ENCODE measurements at places on chromosomes 2 and 18.

DNA sequence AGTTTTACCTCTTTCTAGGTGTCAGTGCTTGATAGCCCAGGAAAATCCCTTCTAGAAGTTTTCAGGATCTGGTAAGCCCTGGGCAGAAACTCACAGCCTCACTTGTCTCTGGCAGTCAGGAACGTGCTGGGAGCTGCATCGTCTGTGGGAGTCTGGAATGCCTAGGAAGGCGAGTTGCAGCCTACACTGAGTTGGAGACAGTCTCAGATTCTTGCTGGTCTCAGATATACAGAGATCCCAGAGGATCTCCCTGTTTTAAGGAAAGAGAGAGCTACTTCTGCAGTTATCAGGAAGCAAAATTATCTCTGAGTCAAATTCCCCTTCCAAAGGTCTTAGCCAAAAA lies 104.4 kb upstream of the CDC42EP3 start:
- DNase-seq = no peak

- DNase-seq = no peak
Observed at GRCh38 chr2:61266632-61267505, 104.9 kb downstream of the C2orf74 start.

DNA sequence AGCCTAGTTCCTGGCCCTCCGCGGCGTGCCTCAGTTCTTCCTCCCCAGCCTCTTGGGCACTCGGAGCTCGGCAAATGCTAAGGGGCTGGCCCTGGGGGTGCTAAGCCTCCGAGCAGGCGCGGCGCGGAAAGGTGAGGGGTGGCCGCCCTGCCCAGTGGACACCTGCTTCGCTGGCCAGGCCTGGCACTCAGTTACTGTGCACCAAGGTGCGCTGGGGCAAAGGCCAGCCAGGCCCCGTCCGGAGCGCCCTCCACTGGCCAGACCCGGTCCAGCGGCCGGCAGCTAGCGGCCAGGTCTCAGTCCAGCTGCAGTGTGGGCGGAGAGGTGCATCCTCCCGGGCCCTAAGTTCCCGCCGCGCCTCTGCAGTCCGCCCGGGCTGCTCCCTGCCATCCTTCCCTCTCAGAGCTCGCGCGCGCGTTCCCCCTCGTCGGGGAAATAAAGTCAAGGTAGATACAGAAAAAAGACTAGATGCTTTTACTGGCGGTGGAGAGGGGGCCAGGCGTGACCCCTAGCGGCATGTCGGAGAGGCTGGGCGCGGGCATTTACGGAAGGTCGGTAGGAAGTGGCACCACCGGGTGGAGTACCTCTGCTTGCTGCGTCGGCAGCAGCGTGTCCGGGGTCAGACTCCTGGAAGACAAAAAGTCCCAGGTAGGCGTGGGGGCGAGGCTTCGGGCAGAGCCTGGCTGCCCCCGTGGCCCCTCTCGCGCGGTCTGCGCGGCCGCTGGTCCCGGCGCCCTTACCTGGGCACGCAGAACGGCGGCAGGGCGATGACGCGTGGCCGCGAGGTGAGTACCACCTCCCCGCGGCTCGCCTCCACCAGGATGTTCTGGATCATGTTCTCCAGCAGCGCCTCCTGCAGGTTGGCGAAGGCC lies 9.4 kb upstream of the CRYBA2 start:
- no peak for DNase-seq

DNA sequence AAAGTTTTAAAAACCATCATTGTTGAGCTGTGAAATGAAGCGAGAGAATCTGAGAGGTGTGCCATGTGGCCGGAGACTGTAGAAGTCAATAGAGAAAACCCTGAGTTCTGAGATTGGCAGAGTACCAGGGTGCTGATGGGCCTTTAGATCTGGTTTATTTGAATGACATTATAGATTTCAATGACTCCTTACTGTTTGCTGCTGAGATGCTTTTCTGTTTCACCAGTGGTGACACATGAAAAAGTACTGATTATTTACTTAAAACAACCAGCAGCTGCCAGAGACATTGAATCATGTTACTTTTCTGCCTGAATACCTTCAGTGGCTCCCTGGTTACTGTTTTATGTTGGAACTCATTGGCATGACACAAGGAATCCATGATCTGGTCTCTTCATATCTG lies 602.7 kb upstream of the ZNF804A start:
- DNase-seq = no peak

- no peak for DNase-seq
Observed at GRCh38 chr2:16729335-16729734, 63.7 kb upstream of the CYRIA start.

DNA sequence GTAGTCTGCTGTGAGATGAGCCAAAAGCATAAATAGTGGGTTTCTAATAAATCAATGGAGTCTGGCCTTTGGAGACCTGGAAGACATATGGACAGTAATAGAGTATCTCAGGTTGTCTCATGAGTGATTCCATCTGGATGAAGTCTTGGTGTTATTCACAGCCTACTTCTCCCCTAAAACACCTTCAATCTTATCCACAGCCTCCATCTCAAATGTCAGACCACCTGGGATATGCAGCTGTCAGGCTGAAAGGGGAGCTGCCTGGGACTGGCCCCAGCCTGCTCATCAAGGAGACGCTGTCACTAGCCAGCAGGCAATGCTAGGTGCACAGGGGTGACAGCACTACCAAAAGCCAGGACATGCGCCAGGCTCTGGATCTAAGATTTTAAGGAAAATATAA lies 684.0 kb upstream of the ZEB2 start:
- no peak for DNase-seq

GRCh38 chr2:190771726-190772125 lies 108.9 kb upstream of the GLS start:
- no peak for DNase-seq

DNA sequence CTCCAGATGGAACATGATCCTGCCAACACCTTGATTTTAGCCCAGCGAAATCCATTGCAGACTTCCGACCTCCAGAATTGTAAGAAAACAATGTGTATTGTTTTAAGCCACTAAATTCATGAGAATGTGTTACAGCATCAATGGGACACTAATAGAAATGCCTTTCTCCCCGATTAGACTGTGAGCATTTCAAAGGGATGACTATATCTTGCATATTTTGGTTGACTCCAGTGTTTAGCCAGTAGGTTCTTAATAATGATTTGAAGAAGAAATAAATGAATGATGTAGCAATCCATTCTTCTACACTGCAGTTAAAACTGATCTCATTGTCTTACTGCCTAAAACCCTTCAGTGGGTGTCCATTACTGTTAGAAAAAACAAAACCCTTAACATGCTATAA lies 67.4 kb upstream of the ACVR1C start:
- DNase-seq = no peak

DNA sequence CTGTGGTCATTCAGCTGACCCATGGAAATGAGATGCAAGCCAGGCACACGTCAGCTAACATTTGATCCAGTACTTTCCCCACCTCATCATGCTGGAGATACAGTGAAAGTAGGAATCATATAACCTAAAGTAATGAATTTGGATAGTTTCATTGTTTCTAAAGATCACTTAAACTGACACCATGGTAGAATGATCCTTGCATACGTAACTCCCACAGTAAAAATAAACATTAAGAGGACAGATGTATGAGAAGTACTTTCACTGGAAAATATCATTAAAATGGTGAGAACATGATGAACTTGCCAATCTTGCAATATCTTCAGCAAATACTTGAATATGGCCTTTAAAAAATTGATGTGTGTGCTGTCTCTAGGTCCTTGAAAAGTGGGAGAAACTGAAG lies 85.4 kb downstream of the MAIP1 start:
- DNase-seq = no peak
